ENCODE measurements at places on chromosomes 3 and 15. TPM values are rescaled to one million over a fixed set of nuclear protein-coding genes. Genes with fewer than 3 reads are reported as not detected.

NR2C2 gene
- 37.0 TPM for total RNA-seq

GPR15 gene
- total RNA-seq, result 8.4 TPM

TERC gene
- total RNA-seq, result 9.0 TPM

CPN2 gene
- total RNA-seq, result not detected

LRRC2 gene
- 0.91 TPM for total RNA-seq

EPHB1 gene
- total RNA-seq, result 0.49 TPM

DLL4 gene
- 0.11 TPM for total RNA-seq

CD200R1L gene
- total RNA-seq, result 0.17 TPM

CAPN3 gene
- total RNA-seq, result 8.2 TPM

NOX5 gene
- not detected for total RNA-seq

CTXND1 gene
- not detected for total RNA-seq

PLA1A gene
- not detected for total RNA-seq

DPH3 gene
- total RNA-seq, result 10.5 TPM

PRR23C gene
- total RNA-seq, result not detected

AGTR1 gene
- total RNA-seq, result not detected

ARPC4 gene
- total RNA-seq, result 91.3 TPM

GNB4 gene
- 0.56 TPM for total RNA-seq

GUCA1C gene
- total RNA-seq, result not detected

ALG1L2 gene
- total RNA-seq, result not detected

P2RY13 gene
- 0.08 TPM for total RNA-seq

HIGD2B gene
- 0.28 TPM for total RNA-seq

ENTPD3 gene
- total RNA-seq, result not detected

ROPN1 gene
- not detected for total RNA-seq

IL20RB gene
- 1.5 TPM for total RNA-seq

GRAMD1C gene
- total RNA-seq, result 0.22 TPM

TRH gene
- total RNA-seq, result not detected

SPINT1 gene
- 1.6 TPM for total RNA-seq

AGBL1 gene
- not detected for total RNA-seq

RASGRF1 gene
- not detected for total RNA-seq

APPL1 gene
- 21.3 TPM for total RNA-seq

CX3CR1 gene
- total RNA-seq, result 0.14 TPM
